Left kidney (tissue), 8 donors: ENCODE measurements at places on chromosomes 5 and 9.
A peak's percentile ranks its signal among the peaks of the same experiment; 100 is the strongest.

GRCh38 chr9:135085830-135086546, 1.5 kb upstream of the OLFM1 start:
- DNase-seq: peak; percentile 79

DNA sequence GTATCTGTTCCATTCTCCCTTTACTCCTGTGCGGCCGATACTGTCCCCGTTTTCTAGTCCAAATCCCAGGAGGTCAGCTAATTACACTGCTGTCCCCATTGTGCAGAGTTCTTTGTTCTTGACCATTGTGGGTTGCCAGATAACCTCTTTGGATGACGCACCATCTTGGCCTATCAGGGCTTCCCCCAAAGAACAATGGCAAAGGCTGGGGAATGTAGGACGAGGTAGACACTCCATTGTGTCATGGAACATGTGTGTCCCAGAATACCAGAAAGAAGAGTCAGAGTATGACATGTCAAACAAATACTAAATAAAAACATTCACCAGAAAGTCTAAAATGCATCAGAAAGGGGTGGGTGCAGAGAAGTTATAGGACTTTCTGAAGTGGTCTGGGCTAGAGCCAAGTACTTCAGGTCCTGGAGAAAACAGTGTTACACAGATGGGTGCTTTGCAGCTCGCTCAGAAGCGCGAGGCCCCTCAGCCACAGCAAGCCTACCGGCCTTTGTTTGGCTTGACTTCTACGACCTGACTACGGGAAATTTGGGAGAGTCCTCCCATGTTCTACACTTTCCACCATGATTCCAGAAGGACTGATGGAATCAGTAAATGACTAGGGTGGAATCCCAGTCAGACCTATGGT, 83.2 kb upstream of the SSBP2 start:
- DNase-seq: no peak

DNA sequence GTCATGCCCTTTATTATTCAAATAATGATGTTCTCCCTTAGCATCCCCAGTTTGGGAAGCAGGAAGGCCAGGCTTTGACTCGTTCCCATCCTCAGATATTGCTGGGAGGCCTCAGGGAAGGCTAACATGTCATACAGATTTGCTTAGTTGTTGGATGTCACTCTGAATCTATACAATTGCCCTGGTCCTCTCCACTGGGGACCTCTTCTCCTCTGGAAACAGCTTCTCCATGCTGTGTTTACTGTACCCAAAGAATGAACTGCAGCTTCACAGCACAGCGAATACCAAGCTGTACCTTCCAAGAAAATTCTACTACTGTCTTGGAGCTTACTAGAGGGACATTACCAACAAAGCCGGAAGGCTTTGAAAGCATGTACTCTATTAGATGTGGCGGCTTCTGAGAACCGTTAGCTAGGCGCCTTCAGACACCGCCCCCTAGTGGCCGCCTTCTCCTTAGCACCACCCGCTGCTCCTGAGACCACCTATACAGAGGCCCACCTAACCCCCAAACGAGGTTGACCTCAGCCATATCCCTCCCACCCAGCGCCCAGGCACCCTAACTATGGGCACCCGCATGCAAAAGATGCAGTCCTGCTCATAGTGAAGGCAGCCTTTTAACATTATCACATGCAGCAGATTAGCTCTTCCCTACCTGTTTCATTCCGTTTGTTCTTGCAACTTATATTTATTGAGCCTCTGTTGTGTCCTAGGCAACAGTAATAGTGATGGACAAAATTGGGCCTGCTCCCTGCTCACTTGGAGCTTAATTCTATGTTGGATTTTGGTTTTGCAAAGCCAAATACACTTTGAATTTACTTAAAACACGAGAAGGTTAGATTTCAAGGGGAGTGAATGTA, 34.9 kb upstream of the FOXI1 start:
- DNase-seq: peak; percentile 59

- no peak for DNase-seq
These were observed 30.9 kb downstream of the CNTLN start for GRCh38 chr9:17165764-17166163.

DNA sequence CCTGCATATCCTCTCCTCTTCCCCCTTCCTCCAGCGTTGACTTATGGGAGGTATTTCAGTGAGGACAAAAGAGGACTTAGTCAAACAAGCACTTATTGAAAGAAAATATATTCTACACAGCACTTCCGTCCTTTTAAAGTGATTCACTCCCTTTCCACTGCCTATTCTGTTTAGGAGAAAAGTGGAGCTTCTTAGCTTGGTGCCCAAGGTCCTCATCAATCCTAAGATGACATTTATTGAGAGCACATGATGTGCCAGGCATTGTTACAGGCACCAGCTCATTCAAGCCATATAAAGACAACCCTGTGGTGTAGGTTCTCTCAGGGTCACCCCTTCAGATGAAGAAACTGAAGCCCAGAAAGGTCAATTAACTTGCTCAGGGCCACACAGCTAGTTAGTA, 95.9 kb downstream of the KCNIP1 start:
- DNase-seq: no peak

DNA sequence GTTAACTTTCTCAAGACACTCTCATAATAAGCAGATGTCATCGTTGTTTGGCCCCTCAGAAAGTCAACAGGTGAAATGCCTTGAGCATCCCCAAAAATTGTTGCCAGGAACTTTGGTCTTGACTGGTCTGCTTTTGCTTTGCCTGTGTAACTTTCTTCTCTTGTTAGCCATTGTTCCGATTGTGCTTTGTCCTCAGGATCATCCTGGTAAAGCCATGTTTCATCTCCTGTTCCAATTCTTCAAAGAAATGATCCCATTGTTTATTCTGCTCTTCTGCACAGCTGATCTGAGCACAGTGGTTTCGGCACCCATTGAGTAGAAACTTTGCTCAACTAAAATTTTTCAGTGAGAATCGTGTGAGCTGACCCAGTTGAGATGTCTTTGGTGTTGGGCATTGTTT, 8.1 kb upstream of the ZBED3 start:
- DNase-seq: no peak

- no peak for DNase-seq
These were observed 30.5 kb downstream of the TMOD1 start for GRCh38 chr9:97531888-97532376.

GRCh38 chr9:131640438-131641137, 95.3 kb downstream of the PRRT1B start:
- DNase-seq: no peak

- no peak for DNase-seq
These were observed 138.6 kb downstream of the ARHGEF28 start for GRCh38 chr5:73764586-73764985.

GRCh38 chr9:27548055-27548741, 18.6 kb upstream of the MOB3B start:
- peak; percentile 64 for DNase-seq
